Head of caudate nucleus (tissue), 42 donors: ENCODE measurements at places on chromosomes 1 and 21.

- DNase-seq = no peak
Measured at GRCh38 chr21:14487490-14488432, 58.4 kb downstream of the SAMSN1 start.

- no peak for DNase-seq
Measured at GRCh38 chr1:83641206-83641658, 357.7 kb downstream of the TTLL7 start.

DNA sequence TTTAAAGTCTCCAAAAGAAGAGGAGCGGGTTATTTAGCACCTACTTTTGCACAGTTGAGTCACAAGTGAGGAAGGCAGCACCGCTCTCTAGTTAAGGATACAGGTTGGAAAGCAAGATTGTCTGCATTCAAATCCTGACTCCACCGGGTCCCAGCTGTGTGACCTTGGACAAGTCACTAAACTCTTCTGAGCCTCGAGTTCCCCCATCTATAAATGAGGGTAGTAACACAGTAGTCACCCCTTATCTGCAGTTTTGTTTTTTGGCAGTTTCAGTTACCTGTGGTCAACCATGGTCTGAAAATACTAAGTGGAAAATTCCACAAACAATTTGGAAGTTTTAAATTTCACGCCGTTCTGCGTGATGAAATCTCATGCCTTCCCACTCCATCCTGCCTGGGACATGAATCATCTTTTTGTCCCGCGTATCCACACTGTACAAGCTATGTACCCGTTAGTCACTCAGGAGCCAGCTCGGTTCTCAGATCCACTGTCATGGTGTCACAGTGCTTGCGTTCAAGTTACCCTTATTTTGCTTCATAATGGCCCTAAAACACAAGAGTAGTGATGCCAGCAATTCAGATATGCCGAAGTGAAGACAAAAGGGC is 49.4 kb downstream of the CAPZB start:
- no peak for DNase-seq

GRCh38 chr1:37354876-37355650 is 119.3 kb upstream of the ZC3H12A start:
- no peak for DNase-seq

DNA sequence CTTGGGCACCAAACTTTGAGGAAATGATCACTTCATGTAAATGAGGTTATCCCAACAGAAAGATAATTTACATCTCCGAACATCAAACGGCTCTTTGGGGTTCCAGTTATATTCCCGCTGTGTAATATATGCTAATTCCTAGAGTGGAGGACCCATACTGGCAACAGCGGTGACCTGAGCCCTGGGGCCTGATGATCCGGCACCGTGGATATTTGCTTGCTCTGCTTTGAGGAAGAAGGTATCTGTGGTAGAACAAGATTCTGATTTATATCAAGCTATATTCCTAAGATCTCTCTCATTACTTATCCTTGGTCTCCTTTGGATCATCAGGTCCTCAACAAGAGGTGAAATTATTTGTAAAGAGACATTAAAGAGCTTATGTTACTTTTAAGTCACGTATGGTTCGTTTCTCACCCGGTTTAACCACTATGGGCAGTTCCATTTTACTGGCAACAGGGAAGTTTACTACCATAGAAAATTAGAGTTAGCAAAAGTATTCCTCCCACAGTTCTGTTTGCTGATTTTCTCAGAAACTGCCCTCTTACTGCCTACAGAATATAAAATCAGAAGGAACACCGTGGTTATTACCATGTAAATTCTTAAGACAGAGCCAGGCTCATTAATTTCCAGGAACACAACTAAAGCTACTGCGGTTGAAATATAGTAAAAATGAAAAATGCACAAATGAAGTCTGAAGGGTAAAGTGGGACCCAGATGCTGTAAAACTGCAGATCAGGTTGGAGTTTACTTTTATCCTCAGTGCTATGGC is 56.7 kb downstream of the MRPL39 start:
- DNase-seq = no peak

GRCh38 chr1:159008744-159009188 is 941 bp upstream of the IFI16 start:
- no peak for DNase-seq

DNA sequence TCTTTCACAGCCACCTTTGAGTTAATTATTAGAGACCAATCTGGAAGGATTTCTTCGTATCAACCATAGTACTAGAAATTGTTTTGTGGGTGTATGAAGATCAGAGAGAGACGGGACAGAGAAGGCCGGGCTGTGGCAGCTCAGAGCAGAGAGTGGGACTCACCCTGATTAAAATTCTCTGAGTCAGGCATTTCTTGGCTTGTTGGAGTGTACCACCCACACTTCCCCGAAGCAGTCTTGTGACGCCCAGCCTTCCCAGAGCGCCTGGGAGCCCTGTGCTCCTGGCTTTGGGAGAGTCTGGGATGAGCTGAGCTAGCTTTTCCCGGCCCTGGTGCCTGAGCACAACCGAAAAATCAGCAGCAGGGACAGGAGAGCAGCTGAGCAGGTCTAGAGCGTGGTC is 19.4 kb downstream of the PLEKHM2 start:
- peak; percentile 78 for DNase-seq

GRCh38 chr1:77467021-77467595 is 185.3 kb downstream of the AK5 start:
- no peak for DNase-seq

GRCh38 chr1:2378441-2378851 is 12.9 kb downstream of the MORN1 start:
- no peak for DNase-seq
